Caco-2 (cell line): ENCODE measurements at places on chromosomes 3 and 15. TPM values are rescaled to one million over a fixed set of nuclear protein-coding genes. Genes with fewer than 3 reads are reported as not detected.
A peak's percentile ranks its signal among the peaks of the same experiment; 100 is the strongest.

CLDN18 gene
- total RNA-seq, result not detected in 2 replicates

GRCh38 chr3:116994351-116994879 lies 284.8 kb downstream of the TUSC7 start:
- DNase-seq, result no peak

TNFAIP8L3 gene
- total RNA-seq, result 0.30 TPM in 1 of 2 replicates, not detected in the other

GRCh38 chr15:99961011-99961441 lies 227.8 kb upstream of the LYSMD4 start:
- no peak for DNase-seq

GRCh38 chr15:41775651-41776050 lies 1.4 kb downstream of the MAPKBP1 start:
- DNase-seq, result no peak

TRIM42 gene
- total RNA-seq, result not detected in 2 replicates

GRCh38 chr3:170711786-170712185 lies 125.9 kb upstream of the SLC7A14 start:
- no peak for DNase-seq

DNA sequence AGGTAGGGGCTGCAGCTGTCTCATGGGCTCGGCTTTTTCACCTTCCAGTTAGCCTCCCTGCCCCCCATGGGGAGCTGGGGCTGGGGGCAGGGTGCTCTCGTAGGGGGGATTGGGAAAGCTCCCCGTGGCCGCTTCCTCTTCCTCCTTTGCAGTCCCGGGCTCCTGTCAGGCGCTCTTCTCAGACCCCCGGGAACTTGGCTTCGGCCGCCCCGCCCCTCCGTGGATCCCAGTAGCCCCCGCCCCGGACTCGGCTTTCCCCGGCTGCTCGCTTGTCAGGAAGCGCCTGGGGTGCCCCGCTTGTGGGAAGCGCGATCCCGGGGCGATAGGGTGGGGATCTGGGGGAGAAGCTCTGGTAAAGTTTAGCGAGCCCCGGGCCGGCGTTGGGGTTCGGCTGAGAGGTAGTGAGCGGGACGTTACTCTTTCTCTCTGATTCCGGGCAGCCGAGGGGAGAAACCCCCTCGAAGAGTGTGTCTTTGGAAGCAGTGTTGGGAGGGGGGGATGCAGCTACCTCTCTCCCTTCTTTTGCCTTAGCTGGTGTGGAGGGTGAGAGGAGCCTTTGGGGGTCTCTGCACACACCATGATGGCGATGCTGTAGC lies 611 bp downstream of the PIAS1 start:
- peak; percentile 80 for DNase-seq

DNA sequence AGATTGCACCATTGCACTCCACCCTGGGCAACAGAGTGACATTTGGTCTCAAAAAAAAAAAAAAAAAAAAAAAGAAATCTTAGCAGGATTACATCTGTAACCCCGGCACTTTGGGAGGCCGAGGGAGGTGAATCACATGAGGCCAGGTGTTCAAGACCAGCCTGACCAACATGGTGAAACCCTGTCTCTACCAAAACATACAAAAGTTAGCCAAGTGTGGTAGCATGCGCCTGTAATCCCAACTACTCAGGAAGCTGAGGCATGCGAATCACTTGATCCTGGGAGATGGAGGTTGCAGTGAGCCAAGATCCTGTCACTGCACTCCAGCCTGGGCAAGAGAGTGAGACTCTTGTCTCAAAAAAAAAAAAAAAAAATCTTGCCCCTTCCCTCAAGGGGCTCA lies 40.4 kb downstream of the LIPC start:
- DNase-seq, result no peak

- DNase-seq, result no peak
These were observed 214.7 kb downstream of the CHL1 start for GRCh38 chr3:411226-411625.

- no peak for DNase-seq
These were observed 647.4 kb downstream of the NR2F2 start for GRCh38 chr15:96977886-96978285.

GRCh38 chr3:95615592-95616310 lies 1198.6 kb upstream of the EPHA6 start:
- DNase-seq, result no peak

DNA sequence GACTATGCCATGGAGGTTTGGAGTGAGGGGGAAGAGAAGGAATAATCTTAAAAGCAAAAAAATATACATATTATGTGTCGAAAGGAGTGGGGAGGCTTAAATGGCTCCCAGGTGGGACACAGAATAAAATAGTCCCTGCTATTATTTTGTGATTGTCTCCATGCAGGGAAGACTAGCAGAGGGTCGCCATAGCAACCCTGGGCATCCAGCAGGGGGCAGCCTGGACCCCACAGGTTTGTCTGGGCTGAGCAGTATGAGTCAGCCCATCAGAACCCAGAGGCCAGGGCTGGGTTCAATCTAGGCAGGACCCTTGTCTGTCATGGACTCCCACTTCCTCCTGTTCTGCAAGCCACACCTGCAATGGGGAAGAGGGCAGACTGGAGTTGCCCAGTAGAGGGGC lies 17.6 kb upstream of the LINGO1 start:
- DNase-seq, result no peak

DNA sequence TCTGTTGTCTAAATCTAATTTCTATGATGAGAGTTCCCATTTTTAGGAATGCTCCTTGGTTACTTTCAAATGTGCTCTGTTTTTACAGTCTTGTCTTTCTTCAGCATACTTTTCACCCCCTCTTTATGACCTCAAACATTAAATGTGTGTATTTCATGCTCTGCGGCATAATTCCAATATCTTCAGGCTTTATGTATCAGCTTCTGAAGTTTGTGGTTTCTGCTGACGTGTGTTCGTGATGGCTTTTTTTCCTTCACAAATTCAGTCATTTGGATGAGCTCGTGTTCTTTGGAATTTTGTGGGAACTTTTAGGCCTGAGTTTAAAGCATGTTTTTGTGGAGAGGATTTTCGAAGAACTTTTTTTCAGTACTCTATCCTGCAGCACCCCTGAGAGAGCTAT lies 97.7 kb upstream of the CHRNA7 start:
- DNase-seq, result no peak

GRCh38 chr3:170117134-170117533 lies 64.4 kb downstream of the PHC3 start:
- no peak for DNase-seq

KIAA1143 gene
- 29.0 and 29.8 TPM in 2 replicates for total RNA-seq

DNA sequence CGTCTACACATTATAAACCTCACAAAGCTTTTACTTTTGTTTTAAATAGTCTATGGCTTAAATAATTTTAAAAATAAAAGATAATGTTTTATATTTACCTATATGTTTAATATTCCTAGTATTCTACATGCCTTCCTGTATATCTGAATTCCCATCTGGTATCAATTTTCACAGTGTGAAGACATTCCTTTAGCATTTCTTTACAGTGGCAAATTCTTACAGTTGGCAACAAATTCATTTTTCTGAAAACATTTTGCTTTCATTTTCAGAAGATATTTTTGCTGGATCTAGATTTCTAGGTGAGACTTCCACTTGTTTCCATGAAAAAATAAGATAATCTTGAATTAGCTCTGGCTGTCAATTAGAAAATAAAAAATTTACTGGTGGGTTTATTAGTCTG lies 471.4 kb upstream of the NAALADL2 start:
- no peak for DNase-seq

- DNase-seq, result no peak
These were observed 303.4 kb upstream of the MME start for GRCh38 chr3:154776549-154777225.

DNA sequence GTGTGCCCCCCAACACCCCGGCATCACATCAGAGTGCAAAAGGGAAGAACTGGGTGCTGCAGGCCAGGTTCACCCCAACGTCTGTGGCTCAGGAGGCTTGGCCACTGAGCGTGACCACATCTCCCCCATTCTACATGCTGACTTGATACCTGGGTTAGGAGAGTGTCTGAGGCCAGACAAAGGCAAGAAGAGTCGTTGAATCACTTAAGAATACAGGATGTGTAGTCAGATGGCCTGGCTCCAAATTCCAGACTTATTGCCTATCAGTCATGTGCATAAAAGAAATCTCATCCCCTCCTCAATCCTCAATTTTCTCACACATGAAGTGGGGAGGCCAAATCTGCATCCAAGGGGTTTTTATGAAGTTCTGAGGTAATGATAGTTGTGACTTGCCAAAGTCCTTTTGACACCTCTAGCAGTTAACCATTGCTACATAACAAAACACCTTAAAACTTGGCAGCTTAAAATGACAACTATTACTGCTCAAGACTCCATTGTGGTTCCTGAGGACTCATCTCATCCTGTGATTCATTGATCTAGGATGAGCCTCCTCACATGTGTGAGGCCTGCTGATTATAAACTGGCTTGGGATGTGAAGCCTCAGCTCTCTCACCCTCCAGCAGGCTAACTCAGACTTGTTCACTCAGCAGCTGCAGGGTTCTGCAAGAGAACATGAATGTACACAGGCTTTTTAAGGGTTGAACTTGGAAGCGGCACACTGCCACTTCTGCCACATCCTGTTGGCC lies 138.8 kb upstream of the TLE3 start:
- no peak for DNase-seq

FSIP1 gene
- total RNA-seq, result 1.3 and 2.1 TPM in 2 replicates

GRCh38 chr3:69462826-69463100 lies 76.9 kb upstream of the FRMD4B start:
- no peak for DNase-seq

GRCh38 chr3:60582288-60582687 lies 669.0 kb downstream of the FHIT start:
- peak; percentile 28 for DNase-seq

PDIA5 gene
- 48.2 and 55.5 TPM in 2 replicates for total RNA-seq

DNA sequence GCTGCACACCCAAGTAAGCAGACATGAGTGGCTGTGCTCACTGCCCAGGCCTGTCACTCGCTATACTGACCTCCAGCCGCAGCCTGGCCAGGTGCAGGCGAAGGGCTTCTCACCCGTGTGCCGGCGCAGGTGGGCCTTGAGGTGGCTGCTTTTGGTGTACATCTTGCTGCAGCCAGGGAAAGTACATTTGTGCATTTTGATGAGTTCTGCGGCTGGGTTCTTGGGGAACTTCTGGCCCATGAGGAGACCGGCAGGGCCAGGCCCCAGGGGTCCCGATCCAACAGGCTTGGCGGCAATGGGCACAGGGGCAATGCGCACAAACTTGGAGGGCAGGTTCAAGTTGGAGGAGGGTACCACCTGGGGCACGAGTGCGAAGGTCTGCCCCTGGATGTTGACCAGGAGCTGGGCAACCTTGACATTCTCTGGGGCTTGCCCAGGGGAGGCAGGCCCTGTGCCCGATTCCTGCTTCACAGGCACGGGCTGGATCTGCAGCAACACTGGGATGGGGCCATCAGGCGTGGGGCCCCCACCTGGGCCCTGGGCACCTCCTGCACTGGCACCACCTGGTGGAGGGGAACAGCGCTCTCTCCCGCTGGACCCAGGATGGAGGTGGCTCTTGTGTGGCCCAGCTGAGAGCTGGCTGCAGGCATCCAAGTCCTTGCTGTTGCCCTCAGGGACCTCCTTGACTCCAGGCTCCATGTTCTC lies 5.3 kb downstream of the KLF15 start:
- DNase-seq, result no peak
